ENCODE measurements at places on chromosomes 16 and 17.

- peak; percentile 69 for DNase-seq
Observed at GRCh38 chr16:80569440-80570105, 28.8 kb downstream of the DYNLRB2 start.

GRCh38 chr16:67632415-67633172 is 12.3 kb upstream of the CARMIL2 start:
- no peak for DNase-seq

GRCh38 chr16:63689068-63689467 is 1432.8 kb downstream of the CDH11 start:
- no peak for DNase-seq

GRCh38 chr17:47967607-47968252 is 3.2 kb upstream of the CDK5RAP3 start:
- DNase-seq = no peak

- peak; percentile 75 for DNase-seq
Observed at GRCh38 chr17:28901866-28902818, 737 bp downstream of the DHRS13 start.

GRCh38 chr16:55572439-55572838 is 6.0 kb downstream of the CAPNS2 start:
- no peak for DNase-seq

Measured in CD4-positive, alpha-beta T cell treated with Interleukin-17A for 4 hours (primary cell).